ENCODE measurements at places on chromosomes 13 and 19.
A peak's percentile ranks its signal among the peaks of the same experiment; 100 is the strongest.

- DNase-seq = no peak
Measured at GRCh38 chr19:39524495-39524894, 8.2 kb downstream of the EID2B start.

DNA sequence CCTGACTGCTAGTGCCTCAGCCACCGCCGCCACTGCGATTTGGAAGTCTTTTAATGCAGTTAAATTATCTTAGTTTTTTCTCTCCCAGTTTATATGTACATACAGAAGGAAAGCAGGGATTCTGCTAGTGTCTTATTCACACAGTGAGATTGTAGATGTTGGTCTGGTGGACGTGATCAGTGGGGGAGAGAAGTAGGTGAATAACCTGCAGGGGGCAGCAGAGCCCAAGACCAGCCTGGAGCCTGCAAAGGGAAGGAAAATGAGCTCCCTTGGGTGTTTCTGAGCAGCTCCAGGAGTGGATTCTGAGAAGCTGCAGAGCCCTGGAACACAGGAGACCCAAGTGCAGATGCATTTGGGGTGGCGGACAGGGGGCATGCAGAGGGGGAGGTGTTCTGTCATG lies 26.3 kb downstream of the ZNF844 start:
- no peak for DNase-seq

- DNase-seq = no peak
Measured at GRCh38 chr19:51123802-51124201, 904 bp upstream of the SIGLEC9 start.

GRCh38 chr13:84413016-84413415 lies 530.7 kb upstream of the SLITRK1 start:
- DNase-seq = no peak

- no peak for DNase-seq
Measured at GRCh38 chr19:12912571-12912970, 6.5 kb downstream of the SYCE2 start.

GRCh38 chr13:106302011-106302410 lies 233.5 kb downstream of the EFNB2 start:
- DNase-seq = no peak

GRCh38 chr13:34250151-34250670 lies 432.3 kb downstream of the RFC3 start:
- DNase-seq = no peak

DNA sequence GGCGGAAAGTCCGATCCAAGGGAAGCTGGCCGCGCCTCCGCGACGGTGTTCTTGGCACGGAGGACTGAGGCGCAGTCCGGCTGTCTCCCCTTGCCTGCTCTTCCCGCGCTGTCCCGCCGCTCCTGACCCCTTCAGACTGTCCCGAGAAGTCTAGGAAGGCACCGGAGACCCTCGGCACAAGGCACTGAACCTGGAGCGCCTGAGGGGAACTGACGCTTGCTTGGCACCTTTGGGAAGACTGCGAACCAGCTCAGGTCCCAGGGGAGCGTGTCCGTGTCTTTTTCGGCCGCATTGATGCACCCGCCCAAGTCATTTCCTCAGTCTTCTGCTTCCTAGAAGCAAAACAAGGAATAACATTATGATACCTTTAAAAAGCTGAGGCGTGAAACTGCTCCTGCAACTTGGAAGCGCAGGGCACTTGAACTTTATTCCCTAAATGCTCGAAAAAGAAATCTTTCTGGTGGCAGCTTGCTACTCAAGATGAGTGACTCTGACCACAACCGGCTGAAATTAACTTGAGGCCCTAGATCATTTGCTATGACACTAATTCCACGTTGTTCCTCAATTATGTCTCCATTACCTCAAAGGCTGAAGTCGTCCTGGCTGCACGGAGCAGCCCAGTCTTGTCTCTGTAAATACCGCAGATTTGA lies 735 bp upstream of the FLT1 start:
- no peak for DNase-seq

DNA sequence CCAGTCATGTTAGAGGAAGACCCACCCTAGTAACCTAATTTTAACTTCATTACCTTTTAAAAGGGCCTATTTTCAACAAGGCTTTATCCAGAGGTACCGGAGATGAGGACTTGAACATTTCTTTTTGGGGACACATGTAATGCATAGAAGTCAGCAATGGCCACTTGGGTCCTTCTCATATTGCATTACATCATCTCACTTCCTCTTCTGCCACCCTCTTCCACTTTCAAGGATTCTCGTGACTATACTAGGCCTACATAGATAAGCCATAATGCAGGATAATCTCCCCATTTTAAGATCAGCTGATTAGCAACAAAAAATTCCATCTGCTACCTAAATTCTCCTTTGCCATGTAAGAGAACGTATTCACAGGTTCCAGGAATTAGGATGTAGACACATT lies 557.2 kb downstream of the KCTD12 start:
- no peak for DNase-seq

DNA sequence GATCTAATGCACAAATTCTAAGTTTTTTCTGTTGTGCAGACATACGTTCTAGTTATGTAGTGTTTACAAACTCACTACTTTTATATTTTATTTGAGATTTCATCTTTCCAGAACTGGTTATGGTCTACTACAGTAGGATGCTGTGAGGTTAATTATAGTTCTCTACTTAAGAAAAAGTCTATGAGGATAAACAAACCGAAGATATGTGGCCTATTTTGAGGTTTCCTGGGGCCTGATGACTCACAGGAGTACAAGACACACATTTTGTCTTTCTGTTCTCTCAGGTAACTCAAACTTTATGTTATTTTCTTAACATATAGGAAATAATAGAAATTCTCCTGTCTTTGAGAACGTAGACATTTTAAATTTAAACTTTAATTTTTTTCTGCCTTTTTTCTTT lies 45.1 kb downstream of the PCDH20 start:
- no peak for DNase-seq

GRCh38 chr13:95216182-95216581 lies 85.1 kb downstream of the ABCC4 start:
- DNase-seq = no peak

DNA sequence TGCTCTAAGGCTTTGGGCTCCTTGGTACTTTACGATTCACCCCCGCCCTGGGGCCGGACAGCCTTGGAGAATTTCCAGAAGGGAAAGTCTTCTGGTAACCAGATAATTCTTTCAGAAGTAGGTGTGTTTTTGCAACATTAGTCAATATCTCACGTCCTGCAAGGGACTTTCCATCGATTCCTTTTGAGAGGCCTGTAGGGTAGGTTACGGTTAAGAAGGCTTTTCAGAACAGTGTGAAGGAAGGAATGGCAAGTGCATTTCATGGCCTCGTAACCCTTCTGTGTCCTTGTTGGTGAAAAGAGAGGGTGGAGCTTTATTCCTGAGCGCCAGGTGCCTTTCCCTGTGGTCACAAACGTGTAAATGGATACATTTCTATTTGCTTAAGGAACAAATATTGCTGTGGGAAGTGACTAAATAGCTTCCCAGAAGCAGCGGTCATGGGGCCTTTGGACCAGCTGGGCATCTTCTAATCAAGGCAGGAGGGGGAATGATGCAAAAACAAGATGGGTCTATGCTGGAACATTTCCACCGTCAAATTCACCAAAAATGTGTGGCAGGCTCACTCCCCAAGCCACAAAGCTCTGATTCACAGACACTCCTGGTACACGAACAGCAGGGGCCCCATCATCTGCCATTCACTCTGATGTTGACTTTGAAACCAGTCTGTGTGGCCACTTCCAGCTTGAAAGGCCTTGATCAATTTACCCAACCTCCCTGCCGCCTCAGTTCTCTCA lies 99.2 kb downstream of the ANKRD10 start:
- DNase-seq = no peak

GRCh38 chr19:743168-743687 lies 7.7 kb upstream of the MISP start:
- peak; percentile 62 for DNase-seq

DNA sequence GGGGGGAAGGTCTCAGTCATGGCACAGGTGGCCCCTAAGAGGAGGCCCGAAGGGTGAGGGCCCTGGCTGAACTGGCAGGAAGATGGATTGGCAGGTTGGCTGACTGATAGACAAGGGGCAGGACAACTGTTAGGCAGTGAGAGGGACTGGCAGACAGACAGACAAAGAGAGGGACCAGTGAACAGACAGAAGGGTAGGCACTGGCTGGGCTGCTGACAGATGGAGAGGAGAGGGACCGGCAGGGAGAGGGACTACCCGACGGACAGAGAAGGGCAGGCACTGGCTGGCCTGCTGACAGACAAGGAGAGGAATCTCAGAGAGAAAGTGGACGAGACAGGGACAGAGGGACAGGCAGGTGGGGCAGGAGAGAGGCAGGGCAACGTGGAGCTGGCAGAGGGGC lies 31.8 kb upstream of the EHD2 start:
- no peak for DNase-seq

GRCh38 chr13:29304148-29304547 lies 291.3 kb downstream of the SLC7A1 start:
- DNase-seq = no peak

GRCh38 chr13:96741779-96742178 lies 252.5 kb downstream of the OXGR1 start:
- no peak for DNase-seq

GRCh38 chr19:31892060-31892459 lies 453.4 kb upstream of the ZNF507 start:
- DNase-seq = no peak

- DNase-seq = peak; percentile 39
Measured at GRCh38 chr13:44854313-44855060, 134.8 kb downstream of the NUFIP1 start.

DNA sequence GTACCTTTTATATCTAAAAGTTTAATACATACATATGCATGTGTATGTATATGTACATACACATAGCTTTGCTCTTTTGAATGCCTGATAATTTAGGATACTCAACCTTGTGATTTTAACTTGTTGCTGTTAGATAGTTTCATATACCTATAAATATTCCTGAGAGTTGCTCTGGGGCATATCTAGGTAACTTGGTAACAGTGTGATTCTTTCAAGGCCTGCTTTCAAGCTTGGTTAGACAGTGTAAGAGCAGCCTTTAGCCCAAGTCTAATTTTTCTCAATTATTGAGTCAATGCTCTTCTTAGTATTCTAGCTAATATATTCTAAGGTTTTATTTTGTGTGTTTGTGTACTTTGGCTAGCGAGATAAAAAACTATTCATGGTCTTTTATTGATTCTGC lies 762.1 kb upstream of the MIR17HG start:
- no peak for DNase-seq

- DNase-seq = no peak
Measured at GRCh38 chr19:16777811-16778210, 51.4 kb upstream of the SIN3B start.

DNA sequence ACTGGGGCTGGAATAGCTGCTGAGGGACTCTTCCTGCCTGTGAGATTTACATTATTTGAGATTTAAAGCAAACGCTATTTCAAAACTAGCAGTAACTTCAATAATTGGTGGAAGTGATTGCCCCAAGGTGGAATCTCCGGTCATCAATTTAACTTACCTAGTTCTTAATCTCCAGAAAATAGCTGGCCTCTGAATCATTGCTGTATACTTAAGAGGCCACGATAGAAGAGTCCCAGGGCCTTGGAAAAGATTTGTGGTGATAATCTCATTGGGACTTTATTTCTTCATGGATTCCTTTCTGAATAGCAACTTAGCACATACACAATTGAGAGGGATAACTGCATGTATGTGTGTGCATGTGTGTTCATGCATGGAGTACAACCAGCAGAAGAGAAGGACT lies 120.2 kb downstream of the DNAJC15 start:
- no peak for DNase-seq

DNA sequence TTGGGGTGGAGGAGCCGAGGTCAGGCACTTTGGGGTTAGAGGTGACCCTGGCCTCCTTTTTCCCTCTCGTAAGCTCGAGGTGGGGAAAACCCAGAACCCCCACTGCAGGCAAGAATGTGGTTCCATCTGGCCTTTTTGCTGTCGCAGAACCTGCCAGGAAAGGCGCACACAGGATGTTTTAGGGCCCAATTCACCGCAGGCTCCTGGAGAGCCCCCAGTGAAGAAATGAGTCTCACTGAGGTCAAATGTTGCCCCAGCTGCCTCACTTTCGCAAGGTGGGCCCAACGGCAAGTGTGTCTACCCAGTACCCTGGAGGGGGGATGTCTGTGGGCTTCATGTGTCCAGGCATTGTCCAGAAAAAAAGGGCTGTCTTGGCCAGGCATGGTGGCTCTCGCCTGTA lies 61.8 kb downstream of the PEX11G start:
- no peak for DNase-seq

DNA sequence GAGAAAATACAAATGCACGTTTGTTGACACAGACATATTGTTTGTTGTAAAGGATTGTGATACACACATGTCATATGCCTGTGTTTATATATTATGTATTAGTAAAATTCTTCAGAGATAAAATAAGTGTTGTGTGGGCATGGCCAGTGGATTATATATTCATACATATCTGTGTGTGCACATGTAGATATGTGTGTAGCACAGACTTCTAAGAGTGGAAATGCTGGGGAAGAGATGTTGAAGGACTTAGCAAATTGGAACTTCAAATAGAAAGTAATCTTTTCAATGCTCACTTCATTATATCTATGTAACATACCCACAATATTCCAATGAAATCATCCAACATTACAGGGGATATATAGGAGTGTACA lies 413.2 kb downstream of the LMO7 start:
- no peak for DNase-seq
